ENCODE measurements at places on chromosomes 13 and 19.

- peak; percentile 88 for DNase-seq
Measured at GRCh38 chr19:2977001-2977745, at the start of gene TLE6. Gene TLE6 (plus strand): TSS chr19:2977564. CDS start chr19:2978234, 670 bp downstream.

DNA sequence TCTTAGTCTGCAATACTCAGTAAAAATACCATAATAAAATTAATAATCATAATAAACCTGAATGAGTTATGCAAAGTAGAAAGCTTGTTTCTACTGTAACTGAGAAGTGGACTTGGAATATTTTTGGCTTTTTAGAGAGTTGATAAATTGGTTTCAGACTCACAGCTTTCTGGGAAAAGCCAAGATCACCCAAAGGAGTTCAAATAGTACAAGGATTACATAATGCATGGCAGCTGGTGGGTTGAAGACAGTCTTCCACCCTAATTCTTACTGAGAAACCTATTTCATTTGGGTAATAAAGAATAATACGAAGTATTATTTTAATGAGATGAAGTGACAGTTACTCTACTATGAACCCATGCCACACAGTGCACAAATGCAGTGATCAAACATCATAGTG lies 139.4 kb upstream of the KLF12 start:
- DNase-seq, result no peak

DNA sequence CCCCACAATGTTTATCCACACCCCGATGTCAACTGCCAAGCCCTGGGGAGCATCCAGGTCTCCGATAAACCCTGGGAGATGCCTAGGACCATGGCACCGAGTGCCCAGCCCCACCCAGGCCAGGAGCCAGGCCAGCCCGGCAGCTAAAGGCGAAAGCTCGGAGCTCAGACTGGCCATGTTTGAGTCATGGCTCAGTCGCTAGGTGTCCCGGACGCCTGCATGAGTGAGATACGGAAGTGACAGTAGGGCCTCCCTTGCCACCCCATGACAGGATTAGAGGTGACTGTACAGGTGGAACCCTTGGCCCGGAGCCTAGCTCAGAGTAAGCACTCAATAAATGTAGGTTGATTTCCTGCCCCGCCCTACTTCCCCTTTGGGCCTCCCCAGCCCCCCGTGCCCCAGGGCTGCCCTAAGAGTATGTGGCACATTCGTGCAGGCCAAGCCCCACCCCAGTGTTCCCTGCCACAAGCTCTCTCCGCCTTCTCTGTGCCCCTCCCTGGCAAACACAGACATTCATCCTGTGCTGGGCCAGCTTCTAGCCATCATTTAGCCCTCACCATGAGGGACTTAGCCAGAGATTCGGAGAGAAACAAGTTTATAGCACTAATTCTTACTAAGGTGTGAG lies 5.8 kb upstream of the TPM4 start:
- peak; percentile 84 for DNase-seq

GRCh38 chr19:50003810-50004419 lies 21.3 kb downstream of the VRK3 start:
- DNase-seq, result peak; percentile 62

DNA sequence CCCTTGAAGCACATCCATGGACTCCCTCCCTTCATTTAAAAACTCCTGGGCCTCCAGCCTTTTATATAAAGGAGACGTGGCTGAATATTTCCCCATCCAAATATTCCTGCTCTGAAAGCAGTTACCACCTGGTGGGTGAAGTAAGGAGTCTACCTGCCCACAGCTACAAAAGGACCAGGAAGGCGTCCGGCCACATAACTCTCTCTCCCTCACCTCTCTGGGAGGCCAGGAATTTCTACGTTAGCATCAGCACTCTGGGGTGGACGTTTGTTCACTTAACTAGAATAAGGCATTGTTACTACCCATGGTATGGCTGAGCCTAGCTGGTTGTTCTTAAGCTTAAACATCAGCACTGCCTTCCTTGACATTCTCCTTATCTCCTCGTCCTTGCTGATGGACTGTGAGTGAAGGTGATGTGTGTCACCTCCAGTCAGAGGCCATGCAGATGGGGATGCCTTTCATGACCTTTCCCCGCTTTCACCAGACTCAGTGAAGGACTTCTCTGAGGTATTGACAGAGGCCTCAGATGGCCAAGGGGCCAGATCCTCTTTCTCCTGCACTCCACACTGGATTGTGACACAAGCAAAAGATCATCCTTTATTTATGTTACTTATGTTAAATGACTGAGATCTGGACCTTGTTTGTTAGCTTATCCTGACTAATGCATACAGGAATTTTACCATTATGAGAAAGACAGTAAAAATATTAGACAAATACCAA lies 22.2 kb upstream of the KPNA3 start:
- DNase-seq, result no peak

DNA sequence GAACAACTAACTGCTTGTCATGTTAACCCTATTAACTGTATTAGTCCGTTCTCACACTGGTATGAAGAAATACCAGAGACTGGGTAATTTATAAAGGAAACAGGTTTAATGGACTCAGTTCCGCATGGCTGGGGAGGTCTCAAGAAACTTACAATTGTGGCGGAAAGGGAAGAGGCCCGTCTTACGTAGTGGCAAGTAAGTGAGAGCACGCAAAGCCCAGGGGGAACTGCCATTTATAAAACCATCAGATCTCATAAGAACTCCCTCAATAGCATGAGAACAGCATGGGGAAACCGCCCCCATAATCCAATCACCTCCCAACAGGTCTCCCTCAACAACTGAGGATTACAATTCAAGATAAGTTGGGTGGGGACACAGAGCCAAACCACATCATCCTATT lies 34.7 kb downstream of the PHF11 start:
- DNase-seq, result no peak

- DNase-seq, result no peak
Measured at GRCh38 chr19:13401388-13401787, 104.9 kb downstream of the CACNA1A start.

Measured in CD8-positive, alpha-beta T cell (primary cell).